ENCODE measurements at places on chromosomes 6 and 20.

DNA sequence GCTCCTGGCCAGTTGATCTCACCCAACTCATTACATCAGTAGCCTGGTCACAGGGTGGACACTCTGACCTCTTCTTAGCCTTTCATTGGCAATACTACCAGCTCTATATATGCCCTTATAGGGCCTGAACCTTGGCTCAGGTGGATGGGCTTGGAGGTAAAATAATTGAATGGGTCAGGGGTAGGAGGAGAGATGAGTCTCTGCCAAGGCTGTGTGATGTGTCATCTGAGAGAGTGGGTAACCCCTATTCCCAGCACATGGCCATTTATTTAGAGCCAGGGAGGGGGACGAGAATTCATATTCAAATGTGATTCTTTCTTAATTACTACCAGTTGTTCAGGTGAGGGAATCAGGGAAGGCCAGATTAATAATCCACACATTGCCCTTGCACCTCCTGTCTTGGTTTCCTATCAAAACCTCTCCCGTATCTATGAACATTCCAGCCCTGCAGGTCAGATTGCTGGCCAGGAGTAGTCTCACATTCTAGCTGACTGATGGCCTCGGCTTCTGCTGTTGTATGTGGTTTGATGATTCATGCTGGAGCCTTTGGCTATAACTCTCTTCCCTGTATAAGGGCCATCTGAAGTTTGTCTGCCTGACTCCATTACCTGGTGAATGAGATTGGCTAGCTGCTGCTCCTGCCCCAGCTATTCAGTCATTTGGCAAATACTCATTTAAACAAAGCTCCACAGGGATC, 13.4 kb downstream of the C20orf173 start:
- DNase-seq = no peak

DNA sequence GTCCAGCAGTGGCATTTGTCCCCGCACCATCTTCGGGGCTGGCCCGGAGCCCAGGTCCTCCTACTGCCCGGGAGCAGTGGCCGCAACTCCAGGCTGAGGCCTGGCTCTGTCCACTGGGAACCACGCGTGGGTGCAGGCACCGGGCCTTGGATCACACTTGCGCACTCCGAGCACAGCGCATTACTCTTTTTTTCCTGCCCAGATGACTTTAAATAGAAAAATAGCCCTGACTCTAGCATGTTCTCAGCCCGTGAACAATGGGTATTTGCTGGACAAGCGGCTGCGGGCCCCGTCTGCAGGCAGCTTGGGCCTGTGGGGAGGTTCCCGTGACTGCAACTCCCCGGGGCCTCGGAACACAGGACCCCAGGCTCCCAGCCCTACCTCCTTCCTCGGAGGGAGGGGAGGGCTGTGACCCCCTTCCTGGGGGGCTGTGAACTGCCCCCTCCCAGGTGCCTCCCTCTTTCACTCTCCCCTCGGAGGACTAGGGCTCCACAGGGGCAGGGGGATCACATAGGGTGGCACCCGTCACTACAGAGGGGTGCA, 162.2 kb downstream of the TBXT start:
- DNase-seq = no peak

- no peak for DNase-seq
Observed at GRCh38 chr6:167122041-167122826, 662 bp upstream of the CCR6 start.

GRCh38 chr6:27558028-27558724, 85.3 kb upstream of the ZNF184 start:
- no peak for DNase-seq

DNA sequence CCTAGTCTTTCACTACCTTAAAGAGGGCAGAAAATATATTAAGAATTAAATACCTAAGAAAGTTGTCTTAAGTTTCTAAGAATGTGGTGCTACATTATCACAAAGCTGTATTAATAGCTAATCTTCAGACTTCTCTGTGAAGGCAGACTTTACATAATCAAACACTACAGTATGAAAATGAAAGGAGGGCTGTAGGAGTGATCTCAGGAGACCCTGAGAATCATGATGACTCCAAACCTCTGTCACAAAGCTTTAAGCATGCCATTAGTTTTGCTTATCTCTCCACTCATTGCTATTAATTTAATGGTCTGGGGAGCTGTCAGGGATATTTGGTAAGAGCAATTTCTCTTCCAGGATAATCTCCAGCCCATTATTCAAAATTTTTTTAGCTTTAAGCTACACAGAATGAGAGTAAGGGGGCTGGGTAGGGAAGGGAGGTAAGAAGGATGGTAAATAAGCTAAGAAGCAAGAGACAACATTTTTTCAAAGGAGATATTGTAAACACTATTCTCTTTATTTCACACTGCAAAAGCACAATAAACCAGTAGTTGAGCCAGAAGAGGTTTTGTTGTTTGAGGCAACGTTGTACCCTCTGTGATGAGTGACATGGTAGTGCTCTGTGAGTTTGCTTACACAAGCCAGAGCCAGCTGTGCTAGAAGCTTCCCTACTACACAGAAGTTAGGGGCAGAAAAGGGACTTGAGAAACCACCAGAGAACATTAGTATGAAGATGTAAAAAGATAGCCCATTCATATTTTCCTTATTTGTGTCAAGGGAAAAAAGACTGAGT, 258.8 kb downstream of the GMDS start:
- no peak for DNase-seq

DNA sequence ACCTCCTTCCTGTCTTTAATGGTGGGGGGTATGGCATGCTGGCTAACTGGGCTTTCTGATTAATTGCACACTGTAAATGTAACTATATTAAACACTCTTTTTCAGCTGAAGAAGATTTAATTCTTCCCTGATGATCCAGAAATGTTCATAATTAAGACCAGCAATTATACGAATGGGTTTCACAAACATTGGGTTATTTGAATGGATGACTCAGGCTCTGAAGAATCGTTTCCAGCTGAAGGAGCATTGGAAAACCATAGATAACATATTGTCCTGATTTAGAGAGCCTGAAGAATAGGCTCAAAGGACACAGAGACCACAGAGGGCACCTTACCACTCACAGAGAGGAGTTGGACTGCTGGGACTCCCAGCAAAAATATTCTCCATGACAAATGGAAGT, 130.7 kb upstream of the SSTR4 start:
- DNase-seq = no peak

DNA sequence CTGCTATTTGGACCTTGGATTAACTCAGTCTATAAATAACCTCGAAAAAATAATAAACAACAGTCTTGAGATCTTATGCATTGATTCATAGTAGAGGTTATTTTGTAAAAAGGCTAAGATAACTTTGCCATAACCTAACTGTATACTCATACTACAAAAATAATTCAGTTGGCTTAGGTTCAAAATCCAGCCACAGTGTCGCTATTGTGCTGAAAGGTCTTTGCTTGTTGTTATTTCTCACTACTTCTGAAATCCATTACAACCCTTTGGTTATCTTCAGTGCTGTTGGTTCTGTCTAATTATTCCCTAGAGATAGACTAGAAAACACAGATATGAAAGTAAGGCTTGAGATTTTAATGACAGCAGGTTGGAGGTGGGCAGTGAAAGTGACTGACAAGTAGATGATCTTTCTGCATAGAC, 74.4 kb downstream of the MKKS start:
- no peak for DNase-seq

Measured in stimulated activated CD8-positive, alpha-beta memory T cell treated with anti-CD3 and anti-CD28 coated beads, Interleukin-4, amount 100 ng/mL, for 24 hours (primary cell).